NCI-H187 (cell line): ENCODE measurements at places on chromosomes 7 and 10.

DNA sequence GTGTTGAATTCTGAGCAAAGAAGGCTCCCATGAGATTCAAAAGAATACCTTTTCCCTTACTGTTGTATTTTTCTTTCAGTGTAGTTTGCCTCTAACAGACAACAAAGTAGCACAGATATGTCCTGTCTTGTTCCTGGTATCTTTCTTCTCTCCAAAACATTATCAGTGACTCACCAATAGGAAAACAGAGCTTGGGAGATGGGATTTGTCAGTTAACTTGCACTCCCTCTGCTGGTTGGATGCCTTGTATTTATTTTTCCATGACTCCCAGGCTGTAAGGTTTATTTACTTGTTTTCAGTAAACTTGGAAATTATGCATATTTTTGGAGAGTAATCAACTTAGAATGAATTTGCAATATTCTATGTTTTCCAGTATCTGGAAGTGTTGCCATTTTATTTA lies 129.7 kb downstream of the SAMD9 start:
- no peak for DNase-seq

DNA sequence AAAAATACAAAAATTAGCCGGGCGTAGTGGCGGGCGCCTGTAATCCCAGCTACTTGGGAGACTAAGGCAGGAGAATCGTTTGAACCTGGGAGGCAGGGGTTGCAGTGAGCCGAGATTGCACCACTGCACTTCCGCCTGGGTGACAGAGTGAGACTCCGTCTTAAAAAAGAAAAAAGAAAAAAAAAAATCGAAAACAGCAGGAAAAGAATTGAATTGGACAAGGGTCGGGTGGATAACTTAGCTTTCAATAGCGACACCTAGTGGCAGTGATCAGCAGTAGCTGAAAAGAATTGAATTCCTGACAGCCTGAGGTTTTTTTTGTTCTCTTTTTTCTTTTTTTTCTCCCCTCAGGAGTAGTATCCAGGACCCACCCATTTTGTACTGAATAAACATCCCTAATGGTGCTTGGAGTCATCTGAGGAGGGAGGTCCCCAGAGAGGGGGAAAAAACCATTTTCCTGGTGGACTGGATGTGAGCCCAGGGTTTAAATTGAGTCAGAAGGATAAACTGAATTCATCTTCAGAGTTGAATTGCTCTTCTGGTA lies 55.1 kb downstream of the CYCS start:
- DNase-seq, result peak; percentile 0

- no peak for DNase-seq
Observed at GRCh38 chr7:46099076-46099475, 178.0 kb upstream of the IGFBP3 start.

DNA sequence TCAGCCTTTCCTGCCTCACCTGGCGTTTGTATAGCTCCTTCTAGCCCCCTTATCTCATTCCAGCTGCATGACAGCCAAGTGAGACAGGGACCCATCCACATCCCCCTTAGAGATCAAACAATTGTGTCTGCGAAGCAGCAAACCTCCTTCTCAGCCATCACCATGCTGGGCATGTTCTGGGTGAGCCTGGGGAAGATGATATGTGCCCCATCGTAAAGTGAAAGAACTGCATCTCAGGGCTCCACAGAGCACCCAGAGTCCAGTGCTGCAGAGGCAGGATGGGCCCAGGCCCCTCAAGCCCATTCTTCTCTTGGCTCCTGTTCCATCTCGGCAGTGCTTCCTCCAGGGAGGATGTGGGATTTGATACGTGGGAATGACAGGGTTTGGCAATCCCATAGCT lies 43.2 kb downstream of the FIGNL1 start:
- no peak for DNase-seq

DNA sequence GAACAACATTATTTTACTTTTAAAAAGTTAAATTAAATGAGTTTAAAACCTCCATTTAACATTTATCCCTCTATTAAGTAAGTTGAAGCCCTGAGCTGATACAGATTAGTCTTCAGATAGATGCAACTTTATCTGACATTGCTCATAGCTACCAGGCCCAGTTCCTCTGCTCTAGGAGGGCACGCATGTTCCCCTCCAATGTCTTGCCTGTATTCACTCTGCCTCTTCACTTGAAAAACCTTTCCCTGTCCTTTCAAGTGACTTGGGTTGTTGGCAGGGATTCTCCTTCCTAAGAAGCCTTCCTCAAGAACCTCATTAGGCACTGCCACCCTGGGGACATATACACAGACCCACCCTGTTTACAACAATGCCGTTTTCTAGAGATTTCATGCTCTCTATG lies 270.4 kb downstream of the RELN start:
- no peak for DNase-seq

- DNase-seq, result peak; percentile 57
Observed at GRCh38 chr7:88217675-88218428, 2.0 kb downstream of the SRI start.

- no peak for DNase-seq
Observed at GRCh38 chr7:123120286-123120685, 79.5 kb downstream of the SLC13A1 start.

DNA sequence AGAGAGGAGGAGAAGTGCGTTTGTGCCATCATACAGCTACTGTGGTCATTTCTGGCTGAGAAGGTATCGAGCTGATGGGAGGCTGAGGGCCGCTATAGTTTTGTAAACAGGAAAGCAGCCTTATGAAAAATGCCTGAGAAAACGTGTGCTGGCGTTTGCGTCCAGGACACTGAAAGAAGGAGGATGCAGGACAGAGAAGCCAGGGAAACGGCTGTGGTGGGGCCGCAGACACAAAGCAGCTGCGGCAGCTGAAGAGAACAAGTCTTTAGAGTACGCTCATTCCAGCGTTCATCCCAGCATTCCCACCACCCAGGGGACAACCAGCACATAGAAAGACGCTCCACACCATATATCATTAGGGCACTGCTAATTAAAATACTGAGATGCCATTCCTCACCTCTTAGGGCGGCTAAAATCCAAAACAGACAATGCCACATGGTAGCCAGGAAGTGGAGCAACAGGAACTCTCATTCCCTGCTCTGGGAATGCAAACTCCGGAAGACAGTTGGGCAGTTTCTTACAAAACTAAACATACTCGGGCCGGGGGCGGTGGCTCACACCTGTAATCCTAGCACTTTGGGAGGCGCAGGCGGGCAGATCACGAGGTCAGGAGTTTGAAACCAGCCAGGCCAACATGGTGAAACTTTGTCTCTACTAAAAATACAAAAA lies 18.4 kb downstream of the GNA12 start:
- no peak for DNase-seq

DNA sequence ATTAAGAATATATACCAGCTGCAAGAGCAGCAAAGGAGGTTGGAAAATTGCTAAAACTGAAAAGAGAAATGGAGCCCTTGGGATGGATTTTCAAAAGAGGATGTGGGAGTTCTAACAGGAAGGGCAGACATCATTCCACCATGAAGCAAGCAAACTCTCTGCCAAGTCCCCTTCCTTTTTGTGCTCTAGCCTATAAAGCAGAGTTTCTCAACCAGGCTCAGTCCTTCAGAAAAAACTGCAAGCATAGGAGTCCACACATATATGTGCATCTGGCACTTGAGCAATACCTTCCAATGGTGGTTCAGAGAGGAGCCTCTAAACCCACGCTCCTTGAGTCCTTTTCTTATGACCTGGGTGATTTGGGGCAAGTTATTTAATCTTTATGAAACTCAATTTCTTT lies 98.6 kb upstream of the MKX start:
- DNase-seq, result no peak

DNA sequence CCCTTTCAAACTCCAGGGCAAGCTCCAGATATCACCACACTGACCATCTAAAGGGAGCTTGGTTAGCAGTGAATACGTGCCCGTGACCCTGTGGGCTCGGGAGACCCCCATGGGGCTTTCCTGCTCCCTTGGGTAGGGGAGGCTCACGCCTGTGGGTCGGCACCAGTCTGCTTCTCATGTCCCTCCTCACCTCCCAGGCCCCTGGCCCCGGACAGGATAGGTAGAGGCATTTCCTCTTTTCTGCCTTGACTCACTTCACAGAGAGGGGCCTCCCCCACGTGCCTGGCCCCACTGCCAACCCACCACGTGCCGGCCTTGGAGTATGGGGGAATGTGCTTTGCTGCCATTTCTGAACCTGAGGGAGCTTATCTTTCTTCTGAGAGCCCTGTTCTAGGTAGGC lies 131.3 kb upstream of the FAM20C start:
- no peak for DNase-seq

GRCh38 chr7:21507627-21508343 lies 35.1 kb upstream of the DNAH11 start:
- DNase-seq, result no peak

GRCh38 chr10:130824230-130825014 lies 487.1 kb downstream of the TCERG1L start:
- no peak for DNase-seq

DNA sequence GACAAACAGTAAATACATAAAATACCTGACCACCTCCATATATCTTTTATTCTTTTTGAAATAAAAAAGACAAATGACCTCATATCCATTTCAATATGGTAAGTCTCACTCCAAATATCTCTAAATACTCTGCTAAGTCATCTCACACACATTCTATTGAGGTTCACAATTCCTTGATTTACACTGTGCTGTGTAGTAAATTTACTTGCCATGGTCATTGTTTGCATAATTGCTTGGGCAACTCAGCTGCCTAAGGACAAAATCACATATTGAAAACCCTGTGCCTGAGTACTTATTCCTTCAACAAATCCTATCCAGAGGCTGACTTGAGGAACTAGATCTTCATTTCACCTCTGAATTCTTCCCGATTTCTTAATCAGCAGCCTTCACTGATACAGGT lies 176.4 kb downstream of the THSD7A start:
- no peak for DNase-seq

DNA sequence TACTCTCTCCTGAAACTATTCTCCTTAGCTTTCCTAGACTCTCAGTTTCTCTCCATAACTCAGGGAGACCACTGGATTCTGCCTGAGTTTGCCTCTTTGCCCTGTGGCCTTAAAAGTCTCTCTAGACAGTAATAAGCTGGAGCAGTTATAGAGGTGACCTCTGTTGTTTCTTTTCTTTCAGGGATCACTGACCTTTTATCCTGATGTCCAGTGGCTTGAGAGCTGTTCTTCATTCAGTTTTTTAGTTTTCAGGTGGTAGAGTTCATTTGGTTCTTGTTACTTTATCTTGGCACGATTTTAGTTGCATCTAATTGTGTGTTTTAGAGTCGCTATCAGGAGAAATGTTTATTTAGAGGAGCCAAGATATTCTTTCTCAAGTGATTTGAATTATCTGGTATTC lies 37.7 kb downstream of the TAX1BP1 start:
- no peak for DNase-seq

- no peak for DNase-seq
Observed at GRCh38 chr10:31656851-31657433, 271.7 kb downstream of the ARHGAP12 start.

- no peak for DNase-seq
Observed at GRCh38 chr10:123021517-123021916, 12.7 kb downstream of the ACADSB start.

DNA sequence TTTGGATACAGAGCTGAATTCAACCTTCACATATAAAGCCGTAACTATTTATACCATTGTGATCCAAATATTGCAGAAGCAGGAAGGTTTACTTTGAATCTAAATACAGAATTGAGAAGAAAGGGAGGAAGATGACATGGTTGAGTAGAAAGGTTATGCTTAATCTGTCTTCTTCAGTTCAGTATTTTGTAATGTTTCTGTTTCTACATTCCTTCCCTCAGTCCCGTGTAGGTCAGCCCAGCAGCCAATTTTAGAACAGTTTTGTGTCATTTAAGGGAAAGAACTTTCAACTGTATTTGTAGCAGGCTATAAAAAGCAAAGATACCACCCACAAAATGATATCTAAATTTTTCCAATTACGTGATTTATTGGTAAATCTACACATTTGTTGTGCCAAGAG lies 97.4 kb downstream of the CPED1 start:
- no peak for DNase-seq

GRCh38 chr10:85612833-85613232 lies 753.8 kb downstream of the GRID1 start:
- no peak for DNase-seq

GRCh38 chr7:93817004-93817403 lies 73.5 kb downstream of the TFPI2 start:
- no peak for DNase-seq

DNA sequence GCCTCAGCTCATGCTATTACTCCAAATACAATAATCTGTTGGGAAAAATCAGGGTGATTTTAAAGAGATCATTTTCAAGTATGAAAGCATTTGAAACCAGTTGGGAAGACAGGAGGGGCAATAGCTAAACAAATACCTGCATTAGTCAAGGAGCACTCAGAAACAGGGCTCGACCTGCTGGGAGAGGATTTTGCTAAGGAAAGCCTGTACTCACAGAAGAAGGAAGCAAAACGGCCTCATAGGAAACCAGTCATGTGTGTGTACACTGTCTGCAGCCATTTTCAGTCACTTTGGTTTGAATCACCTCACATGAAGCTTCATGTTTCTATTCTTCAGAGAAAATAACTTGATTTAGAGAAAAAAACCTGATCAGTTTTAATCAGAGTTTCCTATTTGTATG lies 38.6 kb downstream of the FZD1 start:
- no peak for DNase-seq

DNA sequence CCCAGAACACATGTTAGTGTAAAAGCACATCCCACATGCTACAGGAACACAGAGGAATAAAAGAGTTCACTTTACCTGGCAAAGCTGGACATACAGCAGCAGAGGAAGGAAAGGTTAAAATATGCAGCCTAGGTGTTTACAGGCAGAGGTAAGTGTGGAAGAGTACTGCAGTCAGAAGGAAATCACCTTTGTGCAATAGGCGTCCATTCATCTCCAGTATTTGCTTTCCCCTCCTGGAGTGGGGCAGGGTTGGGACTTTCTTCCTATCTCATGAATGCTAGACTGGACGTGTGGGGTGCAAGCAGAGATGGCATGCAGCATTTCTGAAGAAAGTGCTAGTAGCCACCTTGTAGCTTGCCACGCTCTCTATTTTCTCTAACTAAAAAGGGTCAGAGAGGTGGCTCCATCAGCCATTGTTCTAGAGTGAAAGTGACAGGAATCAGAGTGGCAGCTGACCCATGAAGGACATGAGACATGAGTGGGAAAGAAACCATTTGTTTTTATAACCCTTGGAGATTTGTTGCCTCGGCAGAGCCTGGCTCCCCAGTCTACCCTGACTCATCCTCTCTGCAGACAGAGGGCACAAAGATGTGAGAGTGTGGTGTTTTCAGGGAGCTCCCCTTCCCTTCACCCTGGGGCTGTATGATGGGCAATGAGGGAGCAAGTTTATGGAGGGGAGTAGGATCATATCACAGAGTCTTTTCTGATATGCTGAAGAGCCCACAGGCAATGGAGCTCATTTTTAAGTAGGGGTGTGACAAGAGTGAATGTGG lies 101.2 kb upstream of the SEC61G start:
- no peak for DNase-seq

DNA sequence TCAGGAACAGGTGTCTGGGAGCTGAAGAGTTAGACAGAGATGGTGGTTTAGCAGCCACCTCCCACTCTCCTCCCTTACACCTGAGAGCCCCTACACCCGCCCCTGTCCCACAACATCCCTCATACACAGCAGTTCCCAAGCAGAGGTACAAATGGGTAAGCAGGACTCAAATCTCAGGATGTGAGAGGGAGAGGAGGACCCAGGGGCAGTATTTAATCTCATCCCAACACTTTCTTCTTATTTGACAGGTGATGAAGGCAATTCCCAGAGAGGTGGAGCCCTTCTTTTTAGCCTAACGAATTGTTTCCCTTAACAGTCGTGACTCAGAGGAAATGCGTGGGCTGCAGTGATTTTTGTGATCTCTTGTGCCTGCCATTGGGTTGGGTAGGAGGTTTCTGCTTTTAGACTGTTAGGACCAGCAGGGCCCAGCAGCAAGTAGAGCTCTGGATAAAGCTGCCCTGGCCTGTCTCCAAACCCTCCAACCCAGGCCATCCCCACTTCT lies 191.3 kb downstream of the HECW1 start:
- no peak for DNase-seq

GRCh38 chr10:3820255-3820654 lies 35.2 kb upstream of the KLF6 start:
- DNase-seq, result no peak
